Immature natural killer cell (primary cell): ENCODE measurements at places on chromosomes 6 and 20. TPM values are rescaled to one million over a fixed set of nuclear protein-coding genes. Genes with fewer than 3 reads are reported as not detected.

Gene SNPH
- polyA plus RNA-seq = 2.8 TPM

GRCh38 chr6:154457881-154458284, 52.6 kb downstream of the CNKSR3 start:
- no peaks in the 10 kb centered on the region for H3K4me1 ChIP-seq
- H3K27ac ChIP-seq = no peak overlapping the region
- DNase-seq = no peak
- H3K36me3 ChIP-seq = no peaks in the 10 kb centered on the region
- H3K4me3 ChIP-seq = no peak overlapping the region

DNA sequence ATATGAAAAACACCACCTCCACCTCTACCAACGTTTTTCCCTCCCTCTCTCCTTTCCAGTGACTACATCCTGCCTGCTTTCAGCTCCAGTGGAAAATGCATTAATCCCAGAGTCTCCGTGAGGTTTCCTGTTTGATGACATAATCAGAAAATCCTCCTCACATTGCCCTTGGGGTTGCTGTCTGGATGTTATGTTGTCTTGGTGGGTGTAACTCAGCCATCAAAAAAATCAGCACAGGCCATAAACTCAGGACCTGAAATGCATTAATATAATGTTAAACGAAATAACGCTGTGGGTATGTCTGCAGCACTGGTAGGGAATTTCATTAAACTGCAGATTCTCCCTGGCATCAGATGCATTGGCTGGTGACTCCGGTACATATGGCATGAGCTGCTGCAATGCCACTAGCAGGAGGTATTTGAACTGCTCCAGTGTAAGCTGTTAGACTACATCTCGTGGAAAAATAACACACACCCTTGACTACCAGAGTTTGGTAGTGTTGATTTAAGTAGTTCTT, 297.8 kb downstream of the PRL start:
- no peak overlapping the region for H3K27ac ChIP-seq
- no peak overlapping the region for H3K4me3 ChIP-seq
- no peak for DNase-seq

- peaks cover 3% of the 10 kb centered on the region for H3K27me3 ChIP-seq
- H3K4me3 ChIP-seq = no peak overlapping the region
- no peak for DNase-seq
Observed at GRCh38 chr6:131727467-131727866, 16.6 kb upstream of the CTAGE9 start.
